ENCODE measurements at places on chromosomes 7 and 10.

DNA sequence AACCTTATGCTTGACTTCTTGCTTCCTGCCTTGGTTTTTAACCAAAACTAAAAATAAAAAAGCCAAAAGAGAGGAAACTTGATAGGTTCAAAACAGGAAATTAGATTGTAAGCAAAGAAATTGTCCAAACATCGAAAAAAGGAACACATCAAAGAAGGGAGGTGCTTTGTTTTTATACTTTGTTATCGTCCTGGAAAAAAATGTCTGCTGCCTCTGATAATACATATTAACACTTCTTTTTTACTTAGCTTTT is 286.6 kb upstream of the C7orf33 start:
- DNase-seq, result no peak

- no peak for DNase-seq
Measured at GRCh38 chr10:104582602-104582951, 58.5 kb upstream of the SORCS3 start.

DNA sequence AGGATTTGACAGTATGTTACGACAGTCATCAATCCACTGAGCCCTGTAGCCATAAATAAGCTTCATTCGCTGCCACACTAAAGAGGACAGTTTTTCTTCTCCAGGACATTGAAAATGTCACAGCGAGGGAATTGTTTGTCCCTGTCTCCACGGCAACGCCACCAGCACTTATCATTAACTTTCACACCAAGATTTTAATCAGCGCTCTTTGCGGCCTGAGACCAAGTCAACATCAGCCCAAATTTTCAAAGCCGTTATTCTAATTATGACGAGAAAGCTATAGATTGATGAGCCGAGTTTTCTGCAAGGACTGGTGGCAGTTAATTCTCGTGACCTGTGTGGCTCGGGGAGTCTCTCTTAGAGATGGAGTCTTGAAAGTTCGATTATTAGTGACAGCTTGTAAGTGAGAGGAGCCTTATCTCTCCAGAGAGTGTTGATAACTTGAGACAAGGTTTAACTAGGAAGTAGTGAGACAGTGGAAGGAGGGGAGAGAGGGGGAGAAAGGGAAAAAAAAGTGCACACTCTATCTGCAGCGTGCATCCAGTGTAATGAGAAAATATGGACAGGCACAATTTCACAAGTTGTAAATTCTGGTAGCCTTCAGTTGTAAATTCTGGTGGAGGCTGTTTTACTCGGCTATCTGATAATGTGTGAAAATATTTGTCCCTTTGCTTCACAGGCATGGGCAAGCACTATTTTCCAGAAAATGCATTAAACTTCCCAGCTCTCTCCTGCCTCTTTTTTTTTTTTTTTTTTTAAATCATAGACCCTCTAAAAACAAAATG is 473.3 kb downstream of the LRMDA start:
- DNase-seq, result no peak

DNA sequence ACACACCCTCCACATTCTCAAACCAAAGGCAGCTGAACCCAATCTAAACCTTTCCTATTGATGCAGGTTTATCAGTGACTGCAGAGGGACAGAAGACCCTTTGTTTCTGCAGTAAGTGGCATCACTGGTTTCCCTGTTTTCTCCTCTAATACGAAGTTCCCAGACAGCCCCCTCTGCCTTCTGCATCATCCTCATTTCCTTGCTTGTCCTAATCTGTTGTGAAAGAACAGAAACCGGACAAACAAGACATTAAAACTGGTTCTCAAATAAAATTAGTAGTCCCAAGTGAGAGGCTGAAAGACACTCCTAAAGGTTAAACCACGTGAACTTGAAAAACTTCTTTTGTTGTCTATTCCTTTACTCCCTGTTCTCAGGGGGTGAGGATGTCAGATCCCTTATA is 10.1 kb upstream of the ADRB1 start:
- no peak for DNase-seq

DNA sequence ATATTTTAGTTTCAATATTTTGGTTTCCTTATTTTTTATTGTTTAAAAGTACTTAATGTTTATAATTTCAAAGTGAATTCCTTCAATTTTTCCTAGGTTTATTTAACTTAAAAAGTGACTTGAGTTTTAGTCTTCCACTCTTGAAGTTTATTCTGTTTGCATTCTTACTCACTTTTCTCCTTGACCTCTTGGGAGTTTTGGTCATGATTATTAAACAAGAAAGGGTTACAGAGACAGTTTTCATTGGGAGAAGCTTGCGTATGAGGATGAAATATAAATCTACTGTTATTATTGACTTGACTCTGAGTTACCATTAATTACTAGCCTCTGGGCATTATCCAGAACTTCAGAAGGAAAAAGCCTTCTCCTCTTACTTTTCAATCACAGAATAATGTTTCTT is 216.0 kb downstream of the BMPER start:
- no peak for DNase-seq

DNA sequence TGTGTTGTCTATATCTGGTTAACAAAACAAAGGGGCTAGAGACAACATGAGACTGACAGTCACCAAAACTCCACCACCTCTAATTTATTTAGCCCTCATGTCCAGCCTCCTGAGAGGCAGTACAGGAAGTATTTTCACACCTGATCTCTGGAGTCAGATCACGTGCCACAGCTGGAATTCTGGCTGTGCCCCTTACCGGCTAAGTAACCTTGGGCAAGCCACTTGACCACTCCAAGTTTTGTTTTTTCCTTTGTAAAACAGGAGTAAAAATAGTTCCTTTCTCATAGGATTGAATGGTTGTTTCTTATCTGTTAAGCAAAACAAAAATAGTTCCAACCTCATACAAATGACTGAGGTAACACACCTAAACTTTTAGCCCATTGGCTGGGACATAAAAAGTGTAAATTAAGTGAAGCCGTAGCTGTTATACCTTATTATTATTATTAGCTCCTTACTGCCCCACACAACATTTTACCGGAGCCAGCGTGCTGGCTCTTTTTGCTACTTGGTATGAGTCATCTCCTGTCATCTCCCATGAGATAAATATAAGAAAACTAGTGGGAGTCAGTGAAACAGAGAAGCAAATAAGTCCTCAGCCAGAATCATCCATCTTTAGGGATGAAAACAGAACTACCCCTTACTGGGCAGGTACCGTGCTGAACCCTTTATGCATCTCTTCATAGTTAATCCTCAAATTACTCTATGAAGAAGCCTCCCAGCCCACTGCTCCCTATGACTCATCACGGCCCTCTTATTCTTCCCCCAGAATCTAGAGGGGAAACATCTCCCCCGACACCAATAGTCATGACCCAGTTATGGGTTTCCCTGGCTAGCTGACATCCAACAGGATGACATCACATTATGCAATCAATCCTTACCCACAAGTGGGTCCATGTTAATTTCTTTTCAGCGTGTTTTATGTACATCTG is 44.9 kb downstream of the PPP1R3C start:
- DNase-seq, result no peak

DNA sequence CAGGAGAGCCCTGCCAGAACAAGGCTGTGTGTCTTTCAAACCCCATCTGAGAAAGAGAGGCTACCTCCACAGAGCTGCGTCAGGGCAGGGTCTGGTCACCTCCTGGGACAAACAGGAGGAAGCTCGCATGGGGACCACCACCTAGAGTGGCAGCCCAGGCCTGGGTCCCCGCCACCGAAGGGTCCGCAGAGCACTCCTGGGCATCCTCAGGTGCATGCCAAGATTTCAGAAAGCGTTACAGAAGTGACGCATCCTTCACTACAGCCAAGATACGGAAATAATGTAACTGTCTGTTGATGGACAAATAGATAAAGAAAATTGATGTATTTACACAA is 42.6 kb downstream of the GSDME start:
- no peak for DNase-seq

DNA sequence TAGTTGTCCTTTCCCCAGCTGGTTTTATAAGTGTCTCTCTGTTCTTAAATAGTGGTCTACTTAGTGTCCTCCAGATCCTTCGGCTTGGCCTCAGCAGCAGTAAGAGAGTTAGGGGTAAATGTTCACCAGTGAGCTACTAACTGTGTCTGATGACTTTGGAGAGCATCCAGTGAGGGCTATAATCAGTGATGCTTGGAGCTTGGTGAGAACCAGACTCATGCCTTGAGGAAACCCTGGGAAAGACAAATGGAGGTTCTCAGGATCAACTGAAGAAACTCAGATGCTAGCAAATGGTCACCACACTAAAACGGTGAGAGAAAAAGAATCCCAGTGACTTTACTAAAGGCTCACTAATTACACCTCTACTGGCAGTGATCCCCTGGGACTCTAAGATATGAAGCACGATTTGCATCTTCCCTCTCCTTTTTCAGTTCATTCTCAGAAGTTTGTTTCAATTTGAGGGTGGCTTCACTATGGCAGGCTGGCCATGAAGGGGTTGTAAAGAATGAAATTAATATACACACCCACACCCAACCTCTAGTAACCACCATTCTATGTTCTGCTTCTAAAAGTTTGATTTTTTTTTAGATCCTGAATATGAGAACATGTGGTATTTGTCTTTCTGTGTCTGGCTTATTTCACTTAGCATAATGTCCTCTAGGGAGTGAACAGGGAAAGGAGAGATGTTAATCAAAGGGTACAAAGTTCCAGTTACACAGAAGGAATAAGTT is 177.9 kb downstream of the PDE1C start:
- DNase-seq, result no peak

DNA sequence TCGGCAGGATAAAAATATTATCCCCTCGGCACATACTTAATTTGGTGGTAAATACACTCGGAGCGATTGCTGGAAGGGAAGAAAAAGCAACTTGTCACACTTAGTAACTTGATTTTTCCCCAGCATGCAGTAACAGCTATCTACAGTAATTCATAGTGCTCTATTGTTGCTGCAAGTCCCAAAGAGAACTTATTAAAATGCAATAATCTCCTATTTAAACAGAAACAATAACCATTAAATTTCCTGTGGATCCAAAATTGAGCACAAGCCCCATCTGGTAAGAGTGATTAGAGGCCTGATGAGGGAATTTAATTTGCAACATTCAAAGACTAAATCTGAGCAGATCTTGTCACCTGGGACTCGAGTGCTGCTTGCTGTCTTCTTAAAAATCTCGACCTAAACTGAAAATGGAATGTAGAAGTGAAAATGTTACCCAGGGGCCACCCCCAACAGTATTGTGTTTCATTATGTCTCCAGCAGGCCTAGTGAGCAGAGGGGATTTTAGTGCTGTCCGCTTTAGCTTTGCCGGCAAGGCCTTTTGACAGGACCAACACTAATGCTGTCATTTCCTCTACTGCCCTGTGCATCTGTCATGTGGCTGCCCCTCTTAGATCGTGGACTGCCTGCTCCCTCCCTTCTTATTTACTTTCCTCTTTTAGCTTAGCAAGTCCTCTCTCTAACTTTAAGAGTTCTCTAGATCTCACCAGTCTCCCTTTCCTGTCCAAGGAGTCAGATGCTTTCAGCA is 639.7 kb downstream of the AUTS2 start:
- DNase-seq, result no peak

DNA sequence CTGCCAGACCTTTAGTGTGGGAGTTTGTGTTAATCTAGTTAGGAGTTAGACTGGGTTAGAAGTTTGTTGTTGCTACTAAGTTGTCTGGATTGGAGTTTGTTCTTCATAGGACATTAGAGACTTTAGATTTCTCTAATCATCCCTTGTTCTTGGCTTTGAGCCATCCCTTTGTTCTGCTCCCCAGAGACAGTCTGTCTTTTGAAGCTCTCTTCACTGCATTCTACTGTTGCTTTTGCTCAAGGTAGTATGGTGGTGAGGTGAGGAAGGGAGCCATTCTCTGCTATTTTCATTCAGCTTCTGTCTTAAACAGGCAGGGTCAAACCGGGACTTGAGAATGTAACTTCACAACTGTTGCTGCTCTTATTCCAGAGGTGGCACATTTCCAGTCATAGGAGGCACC is 10.4 kb upstream of the TARP start:
- DNase-seq, result no peak

GRCh38 chr10:132904181-132904813 is 38.1 kb downstream of the CFAP46 start:
- DNase-seq, result no peak

DNA sequence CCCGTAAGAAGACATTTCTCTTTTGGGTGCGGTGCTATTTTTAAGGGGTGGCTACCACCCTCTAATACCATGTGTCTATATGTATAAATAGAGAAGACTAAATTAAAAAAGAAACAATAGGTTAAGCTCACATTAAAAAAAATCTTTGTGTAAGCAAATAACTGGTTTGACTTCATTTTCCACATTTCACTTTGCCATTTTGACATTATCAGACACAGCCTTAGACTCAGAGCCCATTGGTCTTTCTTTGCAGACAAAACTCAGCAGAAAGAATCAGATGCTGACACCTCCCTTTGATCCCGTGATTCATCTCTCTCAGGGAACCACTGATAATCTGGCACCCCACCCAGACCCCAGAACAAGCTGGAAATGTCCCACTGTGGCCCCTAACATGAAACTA is 74.5 kb downstream of the EMX2 start:
- DNase-seq, result no peak

- DNase-seq, result no peak
Measured at GRCh38 chr7:84336766-84337165, 142.2 kb upstream of the SEMA3A start.

DNA sequence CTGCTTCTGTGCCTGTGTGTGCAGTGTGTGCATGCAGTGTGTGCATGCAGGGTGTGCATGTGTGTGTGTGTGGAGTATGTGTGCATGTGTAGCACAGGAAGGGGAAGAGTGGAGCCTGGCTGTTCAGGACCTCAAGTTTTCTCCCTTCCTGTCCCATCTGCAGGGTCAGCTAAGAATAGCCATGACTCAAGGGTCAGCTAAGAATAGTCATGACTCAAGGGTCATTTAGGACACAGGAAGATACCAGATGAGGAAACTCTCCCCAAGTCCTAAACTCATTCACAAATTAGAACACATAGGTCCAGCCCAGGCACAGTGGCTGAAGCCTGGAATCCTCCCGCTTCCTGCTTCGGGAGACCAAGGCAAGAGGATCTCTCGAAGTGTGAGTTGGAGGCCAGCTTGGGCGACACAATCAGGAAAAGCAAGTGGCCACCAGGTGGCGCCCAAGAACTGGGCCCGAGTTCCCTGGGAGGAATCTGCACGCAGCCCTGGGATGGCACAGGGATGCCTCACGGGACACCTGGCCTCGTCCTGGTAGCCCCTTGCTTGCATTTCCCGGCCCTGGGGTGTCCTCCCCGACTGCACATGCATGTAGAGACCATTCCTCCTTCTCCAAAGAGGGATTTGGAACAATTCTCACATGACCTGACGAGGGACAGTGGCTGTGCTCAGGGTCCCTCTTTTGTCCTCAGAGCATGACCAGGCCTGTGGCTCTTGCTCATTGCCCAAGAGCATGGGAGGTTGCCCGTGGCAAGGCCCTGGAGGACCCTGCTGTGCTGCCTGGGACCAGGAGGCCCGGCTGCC is 21.4 kb upstream of the VOPP1 start:
- DNase-seq, result peak; percentile 64

DNA sequence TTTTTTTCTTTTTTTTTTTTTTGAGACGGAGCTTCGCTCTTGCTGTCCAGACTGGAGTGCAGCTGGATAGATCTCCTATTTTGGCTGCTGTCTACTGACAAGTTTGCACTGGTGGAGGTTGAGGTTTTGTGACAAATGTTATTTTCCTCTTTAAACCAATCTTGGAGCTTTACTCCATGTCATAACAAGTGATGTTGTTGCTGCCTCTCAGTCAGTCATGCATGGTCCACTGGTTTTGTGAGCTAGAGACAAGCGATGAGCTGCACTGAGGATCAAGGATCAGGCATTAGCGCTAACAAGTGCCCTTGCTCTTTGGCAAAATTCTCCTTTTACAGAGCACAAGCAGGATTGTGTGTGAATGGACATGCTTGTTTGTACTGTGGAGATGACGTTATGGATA is 805 bp upstream of the WDFY4 start:
- no peak for DNase-seq

Data from activated naive CD4-positive, alpha-beta T cell (primary cell).